ENCODE measurements at places on chromosomes 11 and 22. TPM values are rescaled to one million over a fixed set of nuclear protein-coding genes. Genes with fewer than 3 reads are reported as not detected.

KDM4D gene
- total RNA-seq, result 0.85 TPM

CARNS1 gene
- total RNA-seq, result 0.15 TPM

KCNQ1 gene
- 0.55 TPM for total RNA-seq

TUBA8 gene
- total RNA-seq, result not detected

SLC25A45 gene
- total RNA-seq, result 9.5 TPM

PNPLA5 gene
- total RNA-seq, result not detected

- H3K36me3 ChIP-seq, result 0 out of 2 replicates have a peak, but pooled peaks cover 10% of the 10 kb centered on the region
- H3K27ac ChIP-seq, result no peak overlapping the region
- H3K27me3 ChIP-seq, result peaks cover 4% of the 10 kb centered on the region
- H3K4me1 ChIP-seq, result peaks cover 12% of the 10 kb centered on the region
- no peak for DNase-seq
Measured at GRCh38 chr11:67606093-67606491, 644 bp upstream of the NDUFV1 start.

GRCh38 chr11:76382209-76382608 lies 1.1 kb downstream of the GVQW3 start:
- no peak overlapping the region for H3K27ac ChIP-seq
- no peaks in the 10 kb centered on the region for H3K36me3 ChIP-seq
- DNase-seq, result no peak
- peaks cover 23% of the 10 kb centered on the region for H3K4me1 ChIP-seq
- no peaks in the 10 kb centered on the region for H3K27me3 ChIP-seq

- DNase-seq, result no peak
- H3K4me1 ChIP-seq, result no peaks in the 10 kb centered on the region
- no peak overlapping the region for H3K4me3 ChIP-seq
- H3K27ac ChIP-seq, result no peak overlapping the region
- H3K27me3 ChIP-seq, result no peaks in the 10 kb centered on the region
- H3K36me3 ChIP-seq, result no peaks in the 10 kb centered on the region
Measured at GRCh38 chr11:70739811-70740487, 341.6 kb downstream of the CTTN start.

DNA sequence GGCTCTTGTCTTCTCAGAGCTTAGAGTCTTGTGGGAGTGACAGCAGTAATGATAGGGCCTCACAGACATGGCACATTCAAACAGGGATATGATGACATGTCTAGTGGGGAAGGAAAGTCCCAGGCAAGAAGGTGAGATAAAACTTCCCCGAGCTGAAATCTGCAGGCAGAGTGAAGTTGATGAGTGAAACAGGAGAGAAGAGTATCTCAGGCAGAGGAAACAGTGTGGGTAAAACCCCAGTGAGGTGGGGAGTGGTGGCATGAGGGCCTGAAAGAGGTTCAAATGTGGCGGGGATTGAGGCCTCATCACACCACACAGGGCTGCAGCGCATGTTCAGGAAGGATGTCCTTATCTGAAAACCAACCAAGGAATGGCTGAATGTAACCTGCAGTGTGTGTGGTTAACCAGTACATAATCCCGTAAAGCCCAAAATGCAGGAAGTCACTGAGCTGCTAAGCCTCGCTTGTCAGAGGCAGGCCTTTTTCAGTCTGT lies 153.8 kb upstream of the E2F8 start:
- peaks cover 22% of the 10 kb centered on the region for H3K4me1 ChIP-seq
- DNase-seq, result no peak
- no peaks in the 10 kb centered on the region for H3K27me3 ChIP-seq

DNA sequence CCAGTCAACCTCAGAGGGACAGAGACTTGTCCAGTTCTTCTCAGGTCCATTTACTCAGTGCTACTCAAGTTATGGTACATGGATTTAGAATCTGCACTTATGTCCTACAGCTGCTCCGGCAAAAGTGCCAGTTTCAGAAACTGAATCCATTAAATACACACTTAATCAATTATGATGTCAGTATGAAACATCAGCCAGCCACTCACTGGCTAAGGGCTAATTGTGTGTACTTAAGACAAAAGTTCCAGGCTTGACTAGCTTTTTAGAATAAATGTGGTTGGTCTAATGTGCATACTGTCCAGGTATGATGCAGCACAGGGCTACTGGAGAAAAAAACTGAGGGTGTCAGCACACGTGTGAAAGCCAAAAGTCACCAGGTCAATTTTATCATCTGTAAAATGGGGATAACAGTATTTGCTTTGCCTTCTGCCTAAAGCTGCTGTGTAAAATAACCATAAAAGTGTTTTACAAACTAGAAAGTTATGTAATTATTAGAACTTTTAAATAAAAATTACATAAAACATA lies 55.4 kb upstream of the CYP2D6 start:
- no peaks in the 10 kb centered on the region for H3K27me3 ChIP-seq
- no peak overlapping the region for H3K27ac ChIP-seq
- no peaks in the 10 kb centered on the region for H3K36me3 ChIP-seq
- no peak for DNase-seq

- DNase-seq, result no peak
- no peak overlapping the region for H3K4me3 ChIP-seq
- no peaks in the 10 kb centered on the region for H3K36me3 ChIP-seq
- H3K4me1 ChIP-seq, result no peaks in the 10 kb centered on the region
Measured at GRCh38 chr11:11313426-11313825, 39.6 kb downstream of the CSNK2A3 start.

- H3K27ac ChIP-seq, result no peak overlapping the region
- H3K36me3 ChIP-seq, result no peaks in the 10 kb centered on the region
- no peaks in the 10 kb centered on the region for H3K27me3 ChIP-seq
- no peak overlapping the region for H3K4me3 ChIP-seq
Measured at GRCh38 chr11:15027011-15027410, 46.4 kb upstream of the CALCB start.

DNA sequence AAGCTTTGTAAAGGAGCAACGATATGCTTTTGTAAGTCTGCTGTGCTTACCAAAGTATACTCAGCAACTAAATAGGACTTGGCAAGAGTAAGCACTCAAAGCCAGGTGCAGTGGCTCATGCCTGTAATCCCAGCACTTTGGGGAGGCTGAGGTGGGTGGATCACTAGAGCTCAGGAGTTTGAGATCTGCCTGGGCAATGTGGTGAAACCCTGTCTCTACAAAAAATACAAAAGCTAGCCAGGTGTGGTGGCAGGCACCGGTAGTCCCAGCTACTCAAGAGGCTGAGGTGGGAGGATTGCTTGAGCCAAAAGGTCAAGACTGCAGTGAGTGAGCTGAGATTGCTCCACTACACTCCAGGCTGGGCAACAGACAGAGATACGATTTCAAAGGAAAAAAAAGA lies 67.5 kb downstream of the PAK1 start:
- no peaks in the 10 kb centered on the region for H3K36me3 ChIP-seq
- DNase-seq, result no peak
- no peaks in the 10 kb centered on the region for H3K27me3 ChIP-seq
- H3K27ac ChIP-seq, result no peak overlapping the region

DNA sequence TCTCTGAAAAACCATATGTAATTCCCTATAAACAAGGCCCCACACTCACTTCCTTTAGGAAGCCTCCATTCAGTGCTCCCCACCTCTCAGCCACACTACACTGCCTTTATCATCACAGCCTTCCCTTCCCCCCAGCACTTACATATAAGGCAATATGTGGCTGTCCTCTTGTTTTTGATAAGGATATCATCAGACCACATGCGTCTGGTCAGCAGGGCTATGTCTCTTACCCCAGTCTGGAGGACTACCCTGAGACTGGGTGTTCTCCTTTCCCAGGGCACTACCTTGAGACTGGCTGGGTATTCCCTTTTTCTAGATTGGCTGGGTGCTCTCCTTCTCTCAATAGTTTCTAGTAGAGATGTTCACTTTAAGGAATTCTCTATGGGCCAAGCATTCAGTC lies 7.8 kb downstream of the KCNE3 start:
- no peaks in the 10 kb centered on the region for H3K36me3 ChIP-seq
- no peak for DNase-seq
- H3K27me3 ChIP-seq, result no peaks in the 10 kb centered on the region
- no peak overlapping the region for H3K4me3 ChIP-seq

- H3K4me3 ChIP-seq, result peak overlapping the region; percentile 31
- DNase-seq, result no peak
- no peaks in the 10 kb centered on the region for H3K4me1 ChIP-seq
- H3K27me3 ChIP-seq, result peaks cover 47% of the 10 kb centered on the region
- H3K27ac ChIP-seq, result no peak overlapping the region
Measured at GRCh38 chr11:3164552-3165151, 458 bp downstream of the OSBPL5 start.

GRCh38 chr22:42317691-42318547 lies 47.5 kb upstream of the TCF20 start:
- no peaks in the 10 kb centered on the region for H3K36me3 ChIP-seq
- H3K27me3 ChIP-seq, result no peaks in the 10 kb centered on the region
- DNase-seq, result no peak
- H3K4me3 ChIP-seq, result no peak overlapping the region
- H3K27ac ChIP-seq, result no peak overlapping the region

DNA sequence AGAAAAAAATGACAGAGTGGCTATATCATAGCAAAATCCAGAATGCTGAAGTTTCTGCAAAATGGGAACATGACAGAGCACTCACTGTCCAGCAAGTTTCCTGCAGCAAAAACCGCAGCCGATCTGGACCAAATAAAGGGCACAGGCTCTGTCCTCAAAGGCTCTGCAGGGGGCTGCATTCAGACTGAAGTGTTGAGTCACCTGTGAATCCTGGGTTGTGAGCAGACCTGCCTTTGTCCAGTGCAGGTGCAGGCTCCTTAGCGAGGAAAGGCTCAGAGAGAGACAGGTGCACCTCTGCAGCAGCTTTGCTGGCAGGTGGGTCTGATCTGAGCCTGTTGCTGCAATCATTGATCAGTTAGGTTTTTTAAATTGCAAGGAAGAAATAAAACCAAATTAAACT lies 29.3 kb upstream of the NFAM1 start:
- H3K4me3 ChIP-seq, result no peak overlapping the region
- DNase-seq, result no peak
- no peaks in the 10 kb centered on the region for H3K36me3 ChIP-seq
- peaks cover 28% of the 10 kb centered on the region for H3K27me3 ChIP-seq

DNA sequence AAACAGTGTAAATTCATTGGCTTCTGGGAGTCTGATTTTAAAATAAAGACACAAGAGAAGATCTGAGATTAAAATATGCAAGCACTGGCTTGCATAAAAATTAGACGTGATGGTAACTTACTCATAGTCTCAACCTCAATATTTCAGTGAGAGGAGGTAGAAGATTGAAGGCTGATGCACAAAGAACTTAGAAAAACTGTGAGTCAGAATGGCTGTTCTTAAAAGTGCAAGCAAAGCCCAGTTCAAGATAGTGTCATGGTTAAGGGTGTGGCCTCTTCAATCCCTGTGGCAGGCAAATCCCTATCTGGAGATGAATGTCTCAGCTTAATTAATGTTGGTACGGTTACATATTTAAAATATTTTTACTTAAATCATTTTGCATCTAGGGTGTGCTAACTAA lies 33.6 kb upstream of the FIBIN start:
- no peak overlapping the region for H3K27ac ChIP-seq
- no peak overlapping the region for H3K4me3 ChIP-seq
- no peaks in the 10 kb centered on the region for H3K4me1 ChIP-seq
- DNase-seq, result no peak

DNA sequence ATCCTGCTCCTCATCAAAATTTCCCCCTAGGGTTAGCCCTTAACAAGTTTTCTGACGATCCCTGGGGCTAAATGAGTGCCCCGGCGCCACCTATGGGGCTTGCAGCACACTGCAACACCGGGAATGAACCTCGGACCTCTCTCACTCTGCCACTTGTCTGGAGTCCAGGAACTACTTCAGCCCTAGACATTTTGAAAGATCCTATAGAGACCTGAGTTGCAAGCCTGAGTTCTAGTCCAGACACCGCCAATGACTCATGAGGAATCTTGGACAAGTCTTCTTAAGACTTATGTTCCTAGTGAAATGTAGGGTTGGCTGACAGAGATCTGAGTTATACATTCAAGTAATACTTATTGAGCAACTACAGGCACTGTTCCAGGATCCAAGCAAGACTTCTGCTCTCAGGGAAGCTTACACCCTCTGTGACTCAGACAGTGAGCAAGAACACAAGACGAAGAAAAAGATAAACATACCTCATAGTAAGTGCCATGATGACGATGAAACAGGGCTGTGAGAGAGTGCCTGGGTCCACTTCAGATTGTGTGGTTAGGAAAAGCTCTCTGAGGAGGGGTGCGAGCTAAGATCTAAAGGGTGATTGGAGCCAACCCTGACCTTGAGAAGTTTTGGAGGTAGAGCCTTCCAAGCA lies 10.2 kb upstream of the STK33 start:
- no peak overlapping the region for H3K4me3 ChIP-seq
- 0 out of 2 replicates have a peak overlapping the region, but pooled peaks have one; percentile 25 for H3K27ac ChIP-seq
- no peaks in the 10 kb centered on the region for H3K36me3 ChIP-seq
- H3K4me1 ChIP-seq, result peaks cover 12% of the 10 kb centered on the region
- H3K27me3 ChIP-seq, result no peaks in the 10 kb centered on the region

DNA sequence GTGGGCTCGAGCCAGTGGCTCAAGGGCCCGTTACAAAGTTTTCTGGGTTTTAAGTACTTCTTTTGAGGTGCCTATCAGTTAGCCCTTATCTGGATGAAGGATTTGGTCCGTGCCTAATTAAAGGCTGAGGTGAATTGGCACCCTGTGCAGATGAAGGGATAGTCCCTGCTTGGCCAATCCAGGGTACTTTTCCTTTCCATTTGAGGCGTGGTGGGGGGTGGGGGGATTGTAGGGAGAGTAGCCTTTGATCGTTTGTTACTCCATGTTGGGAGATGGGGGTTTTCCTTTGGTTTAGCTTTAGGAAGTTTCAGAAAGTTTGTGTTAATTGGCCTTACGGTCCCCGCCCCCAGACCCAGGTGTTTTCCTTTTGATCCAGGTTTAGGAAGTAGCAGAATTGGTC lies 170.8 kb downstream of the DDX10 start:
- H3K27me3 ChIP-seq, result no peaks in the 10 kb centered on the region
- H3K36me3 ChIP-seq, result no peaks in the 10 kb centered on the region
- no peaks in the 10 kb centered on the region for H3K4me1 ChIP-seq
- no peak overlapping the region for H3K27ac ChIP-seq
- no peak for DNase-seq
- no peak overlapping the region for H3K4me3 ChIP-seq

GRCh38 chr11:130611791-130612251 lies 163.4 kb downstream of the ADAMTS15 start:
- peak; percentile 46 for DNase-seq
- H3K27me3 ChIP-seq, result no peaks in the 10 kb centered on the region
- H3K36me3 ChIP-seq, result no peaks in the 10 kb centered on the region
- no peak overlapping the region for H3K27ac ChIP-seq

Measured in PC-9 (cell line).